ENCODE measurements at places on chromosomes 5 and 9. TPM values are rescaled to one million over a fixed set of nuclear protein-coding genes. Genes with fewer than 3 reads are reported as not detected.

- no peak for DNase-seq
Observed at GRCh38 chr9:72952381-72952690, 517 bp downstream of the ALDH1A1 start.

DNA sequence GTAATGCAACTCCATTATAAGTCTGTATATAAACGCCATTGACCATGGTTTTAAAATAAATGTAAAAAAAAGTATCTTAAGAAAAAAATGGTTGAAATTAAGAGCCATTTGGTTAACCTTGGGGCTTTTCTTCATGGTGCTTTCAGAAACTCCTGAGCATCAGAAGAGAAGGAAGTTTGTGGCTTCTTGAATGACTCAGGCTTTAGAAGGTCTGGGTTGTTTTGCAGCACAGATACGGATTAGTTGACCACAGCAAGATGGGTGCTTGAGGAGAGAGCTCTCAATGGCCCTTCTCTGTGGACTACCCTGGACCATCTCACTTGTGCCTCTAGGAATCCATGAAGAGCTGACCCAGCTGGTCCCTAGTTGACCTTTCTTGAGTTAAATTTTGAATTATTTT is 189.5 kb downstream of the TMEM38B start:
- no peak for DNase-seq

DNA sequence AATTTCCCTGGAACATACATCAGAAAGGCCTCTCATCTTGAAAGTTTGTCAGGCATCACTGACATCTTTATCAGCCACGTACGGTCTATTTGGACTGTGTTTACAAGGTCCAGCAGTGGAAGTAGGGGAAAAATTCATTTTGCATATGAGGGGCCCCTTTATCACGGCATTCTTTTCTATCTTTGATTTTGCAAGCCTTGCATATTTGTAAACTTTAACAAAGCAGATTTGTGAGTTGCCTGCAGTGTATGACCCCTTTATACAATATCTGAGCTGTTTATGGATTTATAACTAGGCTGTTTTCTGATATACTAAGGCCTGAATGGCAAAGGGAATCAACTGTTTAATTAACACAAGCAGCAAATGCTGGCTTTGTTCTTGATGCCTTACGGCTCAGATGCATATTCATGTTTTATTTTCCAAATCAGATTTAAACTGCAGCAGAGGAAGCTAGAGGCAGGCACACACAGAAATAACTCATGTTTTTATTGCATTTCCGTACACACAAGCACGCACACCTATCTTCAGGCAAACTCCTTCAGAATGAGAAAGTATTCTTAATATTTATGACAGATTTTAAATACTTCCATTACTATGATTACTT is 61.1 kb downstream of the CD180 start:
- no peak for DNase-seq

DNA sequence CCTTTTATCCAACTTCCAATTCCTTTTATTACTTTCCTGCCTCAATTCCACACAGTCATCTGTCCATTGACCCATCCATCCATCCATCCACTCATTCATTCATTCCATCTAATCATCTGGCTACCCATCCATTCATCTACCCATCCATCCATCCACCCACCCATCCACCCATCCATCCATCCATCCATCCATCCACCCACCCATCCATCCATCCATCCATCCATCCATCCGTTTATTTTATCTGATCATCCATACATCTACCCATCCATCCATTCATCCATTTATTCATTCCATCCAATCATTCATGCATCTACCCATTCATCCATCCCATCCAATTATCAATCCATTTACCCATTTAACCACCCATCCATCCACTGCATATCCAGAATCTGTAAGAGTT is 11.6 kb downstream of the PAEP start:
- DNase-seq: no peak

DNA sequence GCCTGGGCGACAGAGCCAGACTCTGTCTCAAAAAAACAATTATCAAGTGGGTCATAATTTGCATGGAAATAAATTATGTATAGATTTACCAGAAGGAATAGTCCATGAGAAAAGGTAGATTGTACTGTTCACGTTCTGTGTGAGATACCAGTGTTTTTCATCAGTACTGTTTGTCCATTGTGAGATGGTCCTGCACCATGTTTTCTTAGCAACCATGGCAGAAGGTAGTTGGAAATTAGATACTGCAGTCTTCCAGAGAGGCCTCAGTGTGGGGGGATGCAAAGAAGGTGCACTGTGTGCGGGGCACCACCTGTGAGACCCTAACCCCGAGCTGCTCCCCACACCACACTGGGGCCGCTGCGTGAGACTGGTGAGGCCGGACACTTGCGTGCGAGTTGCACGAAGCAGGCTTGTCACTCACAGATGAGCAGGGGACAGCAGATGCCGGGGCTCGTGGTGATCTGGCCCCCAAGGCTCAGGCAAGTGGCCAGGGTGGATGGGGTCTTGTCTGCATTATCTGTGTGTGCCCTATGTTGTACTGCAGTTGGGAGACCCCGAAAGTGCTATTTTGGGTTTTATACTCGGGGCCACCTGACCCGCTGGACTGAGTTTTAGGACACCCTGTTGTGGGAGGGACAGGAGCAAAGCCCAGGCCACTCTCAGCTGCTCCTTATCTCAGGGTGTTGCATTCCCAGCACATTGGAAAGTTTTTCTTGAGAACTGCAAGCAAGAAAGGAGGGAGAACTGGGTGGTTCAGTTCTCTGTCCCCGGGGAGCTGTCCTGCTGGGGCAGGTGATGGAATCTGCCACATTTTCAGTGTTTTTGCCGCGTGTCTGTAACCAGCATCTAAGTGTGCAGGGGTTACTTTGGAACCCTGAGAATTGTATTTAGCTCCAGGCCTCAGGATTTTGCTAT is 61.9 kb downstream of the EHMT1 start:
- no peak for DNase-seq

- DNase-seq: no peak
Observed at GRCh38 chr5:142323480-142324135, 1.2 kb downstream of the SPRY4 start.

DNA sequence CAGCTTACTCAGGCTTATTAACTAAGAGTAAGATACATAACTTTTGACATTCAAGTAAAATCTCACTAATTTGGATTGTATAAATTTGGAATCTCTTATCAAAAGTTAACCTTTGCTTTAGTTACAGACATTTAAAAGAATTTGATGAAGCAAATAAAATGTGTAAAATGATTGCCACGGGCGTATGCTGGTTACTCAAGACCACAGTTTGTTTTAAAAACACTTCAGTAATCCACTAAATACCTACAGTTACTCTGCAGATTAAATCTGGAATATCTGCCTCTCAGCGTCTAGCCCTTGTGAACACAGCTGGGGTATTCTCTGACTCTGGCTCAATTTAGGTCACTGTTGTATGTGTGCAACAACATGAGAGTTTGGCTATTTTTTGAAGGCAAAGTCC is 143.8 kb downstream of the MCTP1 start:
- DNase-seq: no peak

GRCh38 chr9:128742401-128742800 is 18.5 kb upstream of the ZDHHC12 start:
- DNase-seq: no peak

DNA sequence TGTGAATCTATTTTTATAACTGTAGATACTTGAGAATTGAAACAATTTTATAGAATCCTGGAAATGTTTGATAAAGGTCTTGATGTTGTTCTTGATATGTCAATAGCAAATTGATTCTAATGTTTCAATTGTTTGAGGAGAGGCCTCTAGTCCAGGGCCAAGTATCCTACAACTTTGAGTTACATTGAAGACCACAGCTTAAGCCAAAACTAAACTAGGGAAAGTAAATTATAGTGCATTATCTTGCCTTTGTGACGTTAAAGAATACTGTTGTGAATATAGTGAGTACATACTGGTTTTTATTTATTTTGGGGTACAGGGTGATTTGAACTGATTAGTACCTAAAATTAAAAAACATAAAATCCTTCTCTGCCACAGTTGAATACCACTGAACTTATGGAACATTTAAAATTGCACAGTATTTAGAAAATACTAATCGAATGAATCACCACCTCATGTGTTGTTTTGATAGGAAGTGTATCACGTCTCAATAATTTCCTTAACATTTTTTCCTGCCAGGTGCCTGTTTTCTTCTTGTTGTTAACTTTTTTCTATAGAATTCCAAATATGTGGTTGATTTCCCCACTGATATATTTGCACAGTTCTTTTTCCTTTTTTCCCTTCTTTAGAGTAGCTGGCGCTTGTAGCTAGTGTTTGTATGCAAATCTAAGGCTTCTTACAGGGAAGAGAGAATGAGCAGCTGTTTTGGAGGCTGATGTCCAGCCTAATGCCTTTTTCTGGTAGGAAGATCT is 12.5 kb downstream of the ARHGEF28 start:
- DNase-seq: no peak

DNA sequence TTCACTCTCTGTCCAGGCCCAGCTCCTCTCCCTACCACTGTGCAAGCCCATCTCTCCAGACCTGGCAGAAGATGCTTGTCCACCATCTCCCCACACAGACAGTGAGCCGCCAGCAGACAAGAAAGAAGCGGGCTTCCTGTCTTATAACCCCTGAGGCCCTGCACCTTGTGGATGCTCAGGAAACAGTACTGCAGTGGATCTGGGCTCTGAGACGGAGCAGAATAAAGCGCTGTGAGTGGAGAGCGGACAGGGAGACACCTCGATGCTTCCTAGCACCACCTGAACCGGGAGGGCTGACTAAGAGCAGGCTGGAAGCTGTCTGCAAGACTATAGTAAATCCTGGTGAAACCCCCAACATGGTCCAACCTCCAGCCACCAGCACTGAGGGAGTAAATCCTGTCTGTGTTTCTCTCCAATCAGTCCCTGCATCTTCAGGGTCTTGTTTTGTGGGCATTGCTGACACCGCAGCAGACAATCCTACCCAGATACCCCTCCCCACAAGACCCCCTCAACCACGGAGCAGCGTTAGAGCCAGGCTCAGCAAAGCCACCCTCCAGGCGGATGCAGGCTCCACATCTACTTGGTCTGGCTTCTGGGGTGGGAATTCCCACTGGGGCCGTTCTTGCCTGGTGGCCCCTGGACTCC is 18.7 kb downstream of the ORM2 start:
- DNase-seq: no peak

DNA sequence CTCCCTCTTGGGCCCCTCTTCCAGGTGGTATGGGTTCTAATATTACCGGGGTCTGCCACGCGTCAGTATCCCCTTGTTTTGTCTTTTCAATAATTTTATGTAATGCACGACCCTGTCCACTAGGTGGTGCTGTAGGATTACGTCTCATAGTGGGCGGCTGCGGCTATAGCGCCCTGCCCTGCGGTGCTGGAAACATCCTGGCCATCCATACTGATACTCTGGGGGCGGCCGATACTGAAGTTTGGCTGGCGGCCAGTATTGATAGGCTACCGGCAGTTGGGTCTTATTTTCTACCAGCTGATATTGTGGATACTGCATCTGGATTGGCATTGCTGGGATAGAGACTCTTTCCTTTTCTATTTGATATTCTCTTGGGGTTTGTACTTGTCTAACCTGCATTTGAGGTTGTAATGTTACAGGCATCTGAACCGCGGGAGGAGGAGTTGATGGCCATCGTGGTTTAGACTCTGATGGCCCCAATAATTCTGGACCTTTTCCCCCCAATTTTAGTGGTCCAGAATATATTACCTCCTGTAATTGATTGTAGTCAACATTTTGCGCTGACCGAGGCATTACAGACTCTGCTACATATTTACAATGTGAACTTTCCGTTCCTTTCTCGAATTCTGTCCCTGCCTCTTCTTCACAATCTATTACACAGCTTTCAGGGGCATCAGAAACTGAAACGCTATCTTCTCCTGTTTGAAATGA is 3.3 kb upstream of the TMEM141 start:
- peak; percentile 83 for DNase-seq

- DNase-seq: no peak
Observed at GRCh38 chr5:164637931-164638521, 1132.6 kb downstream of the MAT2B start.

DNA sequence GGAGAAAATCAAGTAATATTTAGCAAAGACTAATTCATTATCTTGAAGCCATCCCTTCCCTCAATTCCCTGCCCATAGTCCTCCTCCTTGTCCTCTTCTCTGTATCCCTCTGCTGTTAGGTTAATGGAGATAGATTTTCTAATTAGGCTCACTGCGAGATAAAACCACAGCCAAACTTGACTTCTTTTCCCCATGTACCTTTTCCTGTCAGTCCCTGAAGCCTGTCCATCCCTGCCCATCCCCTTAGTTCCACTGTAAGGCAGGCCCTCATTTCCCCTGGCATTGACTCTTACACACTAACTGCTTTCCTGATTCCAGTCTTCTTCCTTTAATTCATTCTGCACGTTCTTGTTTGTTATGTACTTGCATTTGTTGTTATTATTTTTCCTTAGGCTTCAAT is 1.2 kb downstream of the TLR4 start:
- DNase-seq: no peak

GRCh38 chr9:130128733-130129431 is 43.3 kb upstream of the NCS1 start:
- DNase-seq: no peak

- no peak for DNase-seq
Observed at GRCh38 chr9:515665-516064, 301.0 kb downstream of the DOCK8 start.

- DNase-seq: no peak
Observed at GRCh38 chr9:93465855-93466254, 12.5 kb upstream of the FAM120AOS start.

GRCh38 chr9:131950487-131950886 is 129.2 kb downstream of the MED27 start:
- DNase-seq: no peak

GRCh38 chr9:112881331-112881730 is 9.3 kb downstream of the SLC46A2 start:
- DNase-seq: no peak

DNA sequence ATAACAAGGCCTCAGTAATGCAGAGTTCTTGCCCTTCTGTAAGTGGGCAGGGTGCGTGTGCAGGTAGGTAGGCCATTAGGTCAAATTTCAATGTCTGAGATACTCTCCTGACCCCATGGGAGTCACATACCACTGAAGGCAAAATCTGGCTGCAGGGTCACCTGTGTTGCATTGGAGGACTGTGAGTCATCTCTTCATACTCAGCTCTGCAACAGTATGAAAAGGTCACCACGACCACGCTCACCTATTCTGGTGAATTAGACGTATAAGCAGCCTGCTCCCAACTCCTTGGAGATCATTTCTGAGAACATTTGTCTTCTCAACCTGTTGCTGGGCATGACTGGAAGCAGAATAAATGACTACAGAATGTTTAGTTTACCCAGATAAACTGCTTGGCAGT is 599.8 kb downstream of the PDE4D start:
- no peak for DNase-seq

- peak; percentile 40 for DNase-seq
Observed at GRCh38 chr9:89919171-89919681, 314.4 kb downstream of the GADD45G start.

Gene TNFSF15
- 0.09 TPM for total RNA-seq

Gene PCDHGA11
- 3.4 TPM for total RNA-seq

Gene PCDHB10
- total RNA-seq: not detected

Gene LEAP2
- 5.4 TPM for total RNA-seq

Gene AGPAT2
- 15.2 TPM for total RNA-seq

Gene HRCT1
- not detected for total RNA-seq

Gene MYOZ3
- total RNA-seq: not detected

Gene TMEM232
- total RNA-seq: 1.7 TPM

Gene CSF1R
- total RNA-seq: not detected

Gene RNF183
- total RNA-seq: not detected

Gene CORO2A
- total RNA-seq: 3.2 TPM

Gene TEX53
- not detected for total RNA-seq

Gene SPINK4
- not detected for total RNA-seq

Gene HSPA5
- total RNA-seq: 115 TPM

Gene WNT8A
- total RNA-seq: not detected
